ENCODE measurements at places on chromosomes 2 and 18.

- DNase-seq: no peak
Measured at GRCh38 chr2:100236166-100236565, 86.1 kb downstream of the LONRF2 start.

- no peak for DNase-seq
Measured at GRCh38 chr2:239363946-239364637, 36.7 kb downstream of the HDAC4 start.

DNA sequence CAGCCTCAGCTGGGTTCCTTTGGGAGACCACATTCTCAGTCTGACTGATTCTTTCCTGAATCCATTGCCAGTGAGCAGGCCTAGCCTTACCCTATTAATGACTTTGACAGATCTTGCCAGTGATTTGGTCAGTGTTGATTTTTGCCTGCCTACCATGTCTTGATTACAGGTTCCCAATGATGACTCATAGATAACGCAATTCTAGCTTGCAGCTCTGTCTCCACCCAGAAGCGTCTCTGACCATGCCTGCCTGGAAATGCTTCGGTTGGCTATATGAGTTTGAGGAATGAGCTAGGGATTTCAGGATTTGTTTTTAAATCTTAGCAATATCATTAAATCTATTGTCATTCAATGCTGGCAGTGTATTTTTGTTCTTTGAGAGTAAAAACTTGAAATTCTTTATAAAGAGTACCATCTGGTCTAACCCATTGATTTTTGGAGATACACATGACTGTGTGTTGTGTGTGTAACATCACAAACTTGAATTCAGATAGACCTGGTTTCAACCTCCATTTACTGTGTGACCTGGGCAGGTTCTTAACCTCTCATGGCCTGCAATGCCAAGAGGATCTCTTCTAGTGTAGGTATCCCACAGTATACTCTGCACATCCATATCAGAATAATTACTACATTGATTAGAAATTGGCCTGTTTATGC lies 57.0 kb downstream of the CCDC150 start:
- no peak for DNase-seq

GRCh38 chr2:238404406-238405216 lies 22.1 kb upstream of the ASB1 start:
- peak; percentile 37 for DNase-seq

DNA sequence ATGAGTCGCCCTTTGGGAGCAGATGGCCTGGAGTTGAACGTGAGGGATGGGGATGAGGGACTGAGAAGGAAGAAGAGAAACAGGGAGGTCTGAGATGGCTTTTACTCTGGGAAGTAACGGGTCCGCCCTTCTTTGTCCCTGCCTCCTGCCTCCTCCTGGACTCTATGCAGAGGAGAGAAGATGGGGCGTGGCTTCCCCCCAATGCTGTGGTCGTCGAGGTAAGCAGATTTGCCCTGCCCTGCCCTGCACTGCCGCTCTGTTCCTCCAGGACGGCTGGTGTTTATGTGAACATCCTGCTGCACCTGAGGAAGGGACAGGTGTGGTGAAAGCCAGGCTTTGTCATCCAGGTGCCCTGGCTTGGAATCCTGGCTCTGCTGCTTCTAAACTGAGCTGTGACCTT lies 13.5 kb upstream of the NTSR2 start:
- no peak for DNase-seq

DNA sequence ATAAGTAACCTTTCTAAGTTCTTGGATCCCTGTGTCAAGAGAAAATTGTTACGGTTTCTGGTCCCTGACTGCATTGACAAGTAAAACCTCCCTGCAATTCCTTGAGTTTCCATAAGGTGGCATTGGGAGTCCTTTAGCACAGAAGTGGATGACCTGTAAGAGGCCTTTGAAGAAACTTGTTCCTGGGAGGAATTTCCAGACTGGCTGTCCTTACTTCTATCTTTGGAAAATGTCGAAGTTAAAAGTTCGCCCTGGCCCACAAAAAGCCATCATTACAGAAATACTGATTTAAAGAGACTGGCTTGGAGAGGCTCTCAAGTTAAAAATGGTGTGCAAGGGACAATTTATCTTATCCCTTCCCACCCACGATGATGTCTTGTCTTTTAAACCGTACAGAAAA lies 218.4 kb downstream of the CDH20 start:
- DNase-seq: peak; percentile 24

GRCh38 chr2:200380833-200381542 lies 74.5 kb downstream of the SPATS2L start:
- DNase-seq: no peak

DNA sequence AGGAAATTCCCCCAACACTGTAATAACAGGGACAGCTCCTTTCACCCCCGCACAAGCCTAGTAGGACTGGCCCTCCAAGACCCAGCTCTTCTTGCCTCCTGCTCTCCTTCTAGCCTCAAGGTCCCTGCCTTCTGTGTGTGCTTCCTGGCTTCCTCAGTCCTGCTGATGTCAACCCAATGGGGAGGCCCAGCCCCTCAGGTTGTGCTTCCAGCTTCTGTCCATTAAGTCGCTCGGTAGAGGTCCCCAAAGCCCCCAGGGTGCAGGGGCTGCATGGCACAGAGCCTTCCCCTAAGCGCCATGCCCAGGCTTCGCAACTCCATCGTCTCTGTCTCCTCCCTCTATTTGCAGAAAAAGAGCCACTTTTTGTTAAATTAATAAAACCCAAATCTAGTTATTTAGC lies 39.0 kb downstream of the BOK start:
- DNase-seq: no peak

DNA sequence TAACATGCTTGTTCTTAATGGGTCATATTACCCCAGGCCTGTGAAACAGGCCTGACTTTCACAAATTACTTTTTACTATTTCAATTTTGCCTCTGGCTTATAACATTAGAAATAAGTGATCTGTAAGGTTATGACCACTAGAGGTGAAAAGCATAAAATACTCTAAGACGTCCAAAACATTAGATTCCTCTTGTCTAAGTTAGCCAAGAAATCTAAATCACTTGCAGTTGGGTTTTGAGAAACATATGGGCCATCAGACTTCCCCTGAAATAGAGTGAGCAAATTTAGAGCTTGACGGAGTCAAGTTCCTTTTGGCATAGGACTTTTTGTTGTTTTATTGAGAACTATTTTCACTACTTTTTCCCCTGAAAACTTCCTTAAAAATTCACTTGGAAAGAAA lies 32.7 kb upstream of the RIT2 start:
- no peak for DNase-seq

DNA sequence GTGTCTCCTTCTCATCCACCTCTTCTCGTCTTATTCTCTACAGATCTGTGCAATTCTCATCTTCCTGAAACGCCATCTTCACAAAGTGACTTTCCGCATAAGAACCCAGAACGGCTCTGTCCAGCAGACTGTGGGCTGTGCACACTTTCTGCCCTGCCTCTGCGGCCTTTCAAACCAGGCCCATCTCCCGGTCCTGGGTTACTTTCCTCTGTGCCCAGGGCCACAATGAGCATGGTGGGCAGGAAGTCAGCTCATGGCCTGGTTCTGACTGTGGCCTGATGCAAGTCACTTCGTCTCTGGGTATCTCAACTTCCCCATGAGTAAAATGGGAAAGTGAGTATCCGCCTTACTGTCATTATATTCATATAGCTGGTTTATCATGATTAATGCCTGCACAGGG lies 71.7 kb upstream of the TMEM200C start:
- no peak for DNase-seq

GRCh38 chr2:169159686-169160085 lies 90.3 kb downstream of the DHRS9 start:
- no peak for DNase-seq

- DNase-seq: no peak
Measured at GRCh38 chr2:101121174-101121573, 30.0 kb downstream of the TBC1D8 start.

DNA sequence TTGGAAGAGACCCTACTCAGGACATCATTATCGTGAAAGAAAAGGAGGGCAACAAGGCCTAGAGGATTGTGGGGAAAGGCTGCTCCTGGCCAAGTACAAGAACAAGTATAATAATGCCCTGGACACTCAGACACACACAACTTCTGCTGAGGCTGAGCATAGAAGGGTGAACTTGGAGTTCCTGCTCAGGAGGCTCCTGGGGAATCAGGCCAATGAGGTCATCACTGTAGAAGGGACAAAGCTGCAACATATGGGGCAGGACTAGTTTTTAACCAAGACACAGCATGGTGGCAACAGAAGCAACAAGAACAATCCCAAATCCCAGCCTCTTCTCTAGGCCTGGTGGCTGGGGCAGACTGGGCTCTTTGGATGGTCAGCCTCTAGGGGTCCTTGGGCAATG lies 102.6 kb downstream of the POLR1A start:
- no peak for DNase-seq

DNA sequence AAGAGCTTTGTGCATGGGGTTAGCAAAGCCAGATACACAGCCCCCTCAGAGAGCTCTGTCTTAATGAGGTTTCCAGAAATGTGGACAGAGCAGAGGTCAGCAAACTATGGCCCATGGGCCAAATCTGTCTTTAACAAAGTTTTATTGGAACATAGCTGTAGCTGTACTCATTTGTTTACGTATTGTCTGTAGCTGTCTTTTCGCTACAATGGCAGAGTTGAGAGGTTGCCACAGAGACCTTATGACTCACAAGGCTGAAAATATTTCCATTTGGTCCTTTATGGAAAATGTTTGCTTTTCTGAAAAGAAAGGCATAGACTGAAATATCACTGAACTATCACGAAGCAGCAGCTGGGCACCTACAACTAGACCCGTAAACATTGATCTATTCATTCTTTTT lies 841.8 kb downstream of the SLC4A3 start:
- DNase-seq: no peak

- no peak for DNase-seq
Measured at GRCh38 chr2:145802133-145802532, 1282.2 kb upstream of the ZEB2 start.

GRCh38 chr2:221629468-221629867 lies 57.4 kb upstream of the EPHA4 start:
- DNase-seq: no peak

DNA sequence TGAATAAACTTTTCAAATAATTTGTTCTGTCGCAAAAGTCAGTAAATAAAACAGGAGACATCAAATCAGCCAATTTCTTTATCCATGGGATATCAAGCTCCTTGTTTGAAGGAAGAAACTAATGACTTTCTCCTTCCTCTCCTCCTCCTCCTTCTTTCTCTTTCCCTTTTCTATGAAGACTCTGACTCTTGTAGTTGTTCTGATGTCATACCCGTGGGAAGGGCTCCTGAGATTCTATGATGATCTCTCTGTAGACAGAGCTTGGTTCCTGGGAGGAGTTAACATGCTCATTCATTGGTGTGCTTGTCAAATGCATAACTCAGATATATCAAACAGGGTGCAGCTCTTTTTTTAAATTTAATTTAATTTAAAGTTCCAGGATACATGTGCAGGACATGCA lies 118.7 kb upstream of the KCTD1 start:
- no peak for DNase-seq

DNA sequence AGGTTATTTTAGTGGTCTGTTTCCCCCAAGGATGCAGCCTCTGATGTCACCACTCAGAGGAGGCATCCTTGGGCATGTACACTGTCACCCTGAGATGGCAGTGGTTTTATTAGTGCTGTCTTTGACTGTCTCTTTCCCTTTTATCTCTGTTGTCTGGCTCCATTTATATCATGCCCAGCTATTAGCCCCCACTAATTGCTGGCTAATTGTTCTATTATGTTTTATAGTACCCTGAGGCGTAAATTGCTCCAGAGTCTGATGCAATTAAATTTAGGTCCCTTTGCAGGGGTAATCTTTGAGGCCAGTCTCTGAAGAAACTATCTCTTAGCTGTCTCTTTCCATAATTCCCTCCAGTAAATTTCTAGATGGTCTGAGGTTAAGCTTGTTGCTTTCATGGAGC lies 301.0 kb upstream of the KLHL29 start:
- no peak for DNase-seq

DNA sequence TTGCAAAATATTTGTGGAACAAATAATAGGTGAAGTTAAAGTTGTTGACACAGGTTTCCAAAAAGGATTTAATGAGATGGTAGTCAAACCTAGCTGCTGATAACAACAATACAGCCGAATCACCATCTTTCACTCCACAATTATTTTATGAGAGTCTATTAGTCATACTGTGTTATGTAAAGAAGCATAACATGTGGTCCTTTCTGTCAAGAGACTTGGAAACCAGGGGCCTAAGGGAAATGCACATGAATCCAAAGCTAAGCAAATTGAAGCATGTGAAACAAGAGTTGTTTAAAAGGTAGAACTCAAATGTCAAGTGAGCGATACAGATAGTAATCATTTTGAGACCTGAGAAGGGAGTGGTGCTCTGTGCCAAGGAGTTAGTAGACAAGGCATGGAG lies 16.0 kb downstream of the CD28 start:
- peak; percentile 61 for DNase-seq

GRCh38 chr2:85326406-85327159 lies 1.2 kb downstream of the TGOLN2 start:
- no peak for DNase-seq

- no peak for DNase-seq
Measured at GRCh38 chr2:28055325-28055970, 164.9 kb downstream of the BABAM2 start.

- no peak for DNase-seq
Measured at GRCh38 chr2:211434773-211435172, 878.4 kb downstream of the CPS1 start.

GRCh38 chr2:37713258-37713700 lies 41.8 kb upstream of the CDC42EP3 start:
- DNase-seq: no peak

- DNase-seq: no peak
Measured at GRCh38 chr2:85601771-85602475, 575 bp downstream of the TMEM150A start.

DNA sequence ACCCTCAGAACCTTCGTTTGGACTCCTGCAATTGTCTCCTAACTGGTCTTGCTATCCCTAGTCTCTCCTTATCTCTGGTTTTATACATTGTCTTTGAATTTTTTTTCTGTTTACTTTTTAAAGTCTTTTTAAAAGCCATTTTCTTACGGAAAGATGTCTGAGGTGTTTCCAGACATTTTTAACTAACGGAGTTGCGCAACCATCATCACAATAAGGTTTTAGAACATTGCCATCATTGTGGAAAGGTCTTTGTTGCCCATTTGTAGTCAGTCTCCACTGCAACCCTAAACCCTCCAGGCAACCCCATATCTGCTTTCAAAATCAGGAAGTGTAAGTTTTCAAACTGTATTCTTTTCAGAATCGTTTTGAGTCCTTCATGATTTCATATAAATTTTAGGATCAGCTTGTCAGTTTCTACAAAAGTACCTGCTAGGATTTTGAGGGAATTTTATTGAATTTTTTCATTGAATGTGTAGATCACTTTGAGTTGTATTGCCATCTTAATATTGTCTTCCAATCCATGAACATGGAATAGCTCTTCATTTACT lies 46.3 kb downstream of the ANKRD12 start:
- DNase-seq: no peak

DNA sequence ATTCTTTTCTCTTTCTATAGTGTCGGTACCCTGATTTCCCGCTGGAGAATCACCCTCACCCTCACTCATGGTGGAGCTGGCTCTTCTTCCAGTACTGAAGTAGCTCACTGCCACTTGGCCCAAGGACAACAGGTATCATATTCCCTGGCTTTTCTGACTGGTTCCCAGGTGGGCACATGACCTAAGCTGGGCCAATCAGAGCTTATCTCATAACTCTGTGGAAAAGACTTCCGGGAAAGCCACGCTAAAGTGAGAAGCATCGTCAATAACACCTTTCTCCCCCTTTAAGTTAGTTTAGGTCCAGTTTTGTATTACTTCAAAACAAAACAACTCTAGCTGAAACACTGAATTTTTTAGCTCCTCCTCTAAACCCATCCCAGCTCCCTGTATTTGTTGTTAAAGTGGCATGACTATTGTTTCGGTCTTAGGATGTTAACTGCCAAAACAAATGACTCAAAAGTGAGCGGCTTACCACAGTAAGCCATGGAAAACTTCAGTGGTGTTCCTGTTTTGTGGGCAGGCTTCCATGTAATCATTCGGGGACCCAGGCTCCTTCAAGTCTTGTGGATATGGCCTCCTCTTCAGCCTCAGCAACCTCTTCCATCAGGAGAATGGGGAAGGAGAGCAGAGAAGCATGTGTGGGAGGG lies 137.4 kb upstream of the DLX2 start:
- no peak for DNase-seq

Data from DMS153 (cell line).